ENCODE measurements at places on chromosomes 2 and 18.
A peak's percentile ranks its signal among the peaks of the same experiment; 100 is the strongest.

DNA sequence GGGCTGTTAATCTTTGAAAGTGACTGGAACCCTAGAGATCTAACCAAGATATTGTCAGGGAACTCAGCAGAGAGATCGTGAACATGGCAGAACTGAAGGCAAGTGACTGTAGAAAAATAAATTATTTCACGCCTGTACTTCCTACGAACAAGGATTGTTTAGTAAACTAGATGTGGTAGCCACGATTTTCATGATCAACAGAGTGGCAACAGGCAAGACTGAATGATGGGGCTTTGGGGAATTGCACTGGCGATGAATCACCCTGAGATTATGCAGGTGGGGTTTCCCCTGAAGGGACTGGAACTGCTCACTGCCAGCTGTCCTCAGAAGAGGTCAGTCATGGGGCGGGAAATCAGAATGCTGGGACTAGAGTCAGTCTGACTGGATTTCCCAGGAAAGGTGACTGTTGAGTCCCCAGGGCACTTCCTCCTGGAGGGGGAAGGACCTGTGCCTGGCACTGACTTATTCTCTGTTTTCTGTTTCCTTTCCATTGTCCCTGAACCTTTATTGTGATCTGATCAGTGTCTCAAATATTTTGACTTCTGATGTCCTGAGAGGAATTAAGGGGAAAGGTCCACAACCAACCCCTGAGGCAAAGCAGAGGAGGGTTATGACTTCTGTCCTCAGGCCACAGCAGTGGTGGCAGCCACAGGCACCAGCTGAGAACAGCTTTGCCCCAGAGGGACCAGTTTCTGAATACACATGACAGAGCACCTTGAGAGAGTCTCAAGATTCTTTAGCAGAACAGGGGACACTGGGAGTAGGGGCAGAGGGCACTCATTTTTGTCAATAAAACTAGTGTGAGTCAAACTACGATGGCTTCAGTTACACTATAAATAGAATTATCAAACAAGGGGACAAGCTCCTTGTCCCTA, 70.0 kb downstream of the NAB1 start:
- no peak for DNase-seq

- peak; percentile 84 for DNase-seq
Observed at GRCh38 chr2:42828487-42829425, 36.4 kb upstream of the HAAO start.

DNA sequence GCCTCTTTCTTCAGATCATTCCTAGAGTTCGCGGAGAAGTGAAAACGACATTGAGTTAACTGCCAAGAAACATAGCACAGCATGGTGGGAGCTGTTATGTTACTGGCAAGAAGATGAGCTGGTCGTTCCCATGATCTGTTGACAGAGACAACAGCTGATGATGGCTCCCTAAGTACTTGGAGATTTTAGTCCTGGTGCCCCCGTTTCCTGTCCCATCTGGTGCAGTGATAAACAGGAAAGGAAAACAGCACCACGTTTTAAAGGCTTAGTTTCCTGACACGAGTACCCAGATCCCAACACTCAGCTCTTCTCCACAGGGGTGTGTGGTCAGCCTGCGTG, 56.4 kb upstream of the KCNG2 start:
- no peak for DNase-seq

- DNase-seq = no peak
Observed at GRCh38 chr18:23302851-23303527, 150.1 kb upstream of the RIOK3 start.

Data from K562 (cell line).